ENCODE measurements at places on chromosomes 16 and 17.

DNA sequence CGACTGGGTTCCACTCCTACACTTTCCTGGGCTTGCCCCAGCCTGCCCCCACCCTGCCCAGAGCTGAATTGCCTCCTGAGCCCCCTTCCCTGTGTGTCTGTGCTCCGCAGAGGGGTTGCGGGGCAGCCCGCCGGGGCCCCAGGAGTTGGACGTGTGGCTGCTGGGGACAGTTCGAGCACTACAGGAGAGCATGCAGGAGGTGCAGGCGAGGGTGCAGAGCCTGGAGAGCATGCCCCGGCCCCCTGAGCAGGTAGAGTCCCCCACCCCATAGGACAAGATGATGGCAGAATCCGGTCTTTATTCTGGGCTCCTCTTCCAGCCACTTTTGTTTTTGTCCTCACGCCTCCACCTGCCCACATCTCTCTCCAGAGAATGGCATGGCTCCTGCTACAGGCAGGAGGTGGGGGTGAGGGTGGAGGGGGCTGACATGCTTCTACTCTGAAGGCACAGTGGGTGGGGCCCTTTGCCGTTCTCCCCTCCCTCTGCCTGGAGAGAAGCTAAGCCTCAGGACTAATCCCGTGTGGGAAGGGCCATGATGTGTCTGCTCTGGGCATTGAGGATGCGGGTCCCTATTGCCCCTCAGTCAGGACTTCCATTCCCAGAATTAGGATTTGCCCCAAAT is 3.5 kb downstream of the ACBD4 start:
- no peak for DNase-seq

DNA sequence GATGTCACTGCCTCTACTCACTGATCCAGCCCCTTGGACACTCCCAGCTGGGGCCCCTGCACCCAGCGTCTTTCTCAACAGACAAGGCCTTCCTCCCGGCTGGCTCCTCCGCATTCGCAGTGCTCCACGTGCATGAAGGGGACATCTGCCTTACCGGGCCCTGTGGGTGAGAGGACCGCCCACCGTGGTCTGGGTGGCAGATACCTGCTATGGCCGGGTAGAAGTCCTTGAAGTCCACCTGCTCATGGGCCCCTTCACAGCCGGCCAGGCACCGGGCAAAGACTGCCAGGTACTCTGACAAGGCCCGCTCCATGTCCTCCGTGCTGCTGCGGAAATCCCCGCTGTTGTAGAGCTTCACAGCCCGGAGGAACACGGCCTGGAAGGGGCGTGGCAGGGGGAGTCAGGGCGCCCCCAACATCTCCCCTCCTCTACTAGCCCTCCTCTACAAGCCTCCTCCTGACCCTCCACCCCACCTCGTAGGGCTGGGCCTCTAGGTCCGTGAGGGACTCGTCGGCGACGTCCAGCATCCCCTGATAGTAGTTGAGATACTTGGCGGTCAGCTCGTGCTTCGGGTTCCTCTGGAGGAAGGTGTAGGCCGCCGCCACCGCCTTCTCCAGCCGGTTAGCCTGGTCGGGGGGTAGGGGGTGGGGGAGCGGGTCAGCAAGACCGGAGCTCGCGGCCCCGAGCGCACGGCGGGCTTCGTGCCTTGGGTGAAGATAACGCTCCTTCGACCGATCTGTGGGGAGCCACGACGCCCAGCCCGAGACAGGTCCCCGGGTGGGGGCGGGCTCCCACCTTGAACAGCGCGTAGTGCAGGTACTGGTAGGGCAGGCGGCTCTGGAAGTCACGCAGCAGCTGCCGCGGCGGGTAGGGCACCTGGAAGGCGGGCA is 845 bp downstream of the P3H4 start:
- DNase-seq, result no peak

DNA sequence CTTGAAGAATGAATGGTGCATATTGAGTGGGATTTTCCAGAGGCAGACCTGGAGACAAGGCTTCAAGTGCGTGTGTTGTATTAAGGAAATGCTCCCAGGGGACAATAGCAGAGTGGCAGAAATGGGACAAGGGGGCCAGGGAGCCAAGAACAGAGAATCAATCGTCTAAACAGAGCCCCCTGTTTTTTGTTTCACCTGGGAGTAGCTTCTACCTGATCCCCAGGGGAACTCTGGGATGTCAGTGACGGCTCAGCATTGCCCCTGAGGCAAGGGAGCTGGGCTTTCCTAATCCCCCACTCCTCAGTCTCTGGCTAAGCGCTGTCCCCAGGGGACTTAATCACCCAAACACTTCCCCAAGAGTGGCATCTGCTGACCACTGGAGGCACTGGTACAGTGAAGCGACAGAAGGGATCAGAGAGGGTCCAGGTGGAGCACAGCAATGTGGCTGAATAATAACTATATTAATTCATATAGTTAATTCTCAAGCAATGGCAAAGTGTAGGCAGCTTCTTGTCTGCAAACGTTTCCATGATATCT is 35.7 kb upstream of the C16orf78 start:
- no peak for DNase-seq

GRCh38 chr17:82320956-82321927 is 3.8 kb upstream of the CD7 start:
- DNase-seq, result no peak

DNA sequence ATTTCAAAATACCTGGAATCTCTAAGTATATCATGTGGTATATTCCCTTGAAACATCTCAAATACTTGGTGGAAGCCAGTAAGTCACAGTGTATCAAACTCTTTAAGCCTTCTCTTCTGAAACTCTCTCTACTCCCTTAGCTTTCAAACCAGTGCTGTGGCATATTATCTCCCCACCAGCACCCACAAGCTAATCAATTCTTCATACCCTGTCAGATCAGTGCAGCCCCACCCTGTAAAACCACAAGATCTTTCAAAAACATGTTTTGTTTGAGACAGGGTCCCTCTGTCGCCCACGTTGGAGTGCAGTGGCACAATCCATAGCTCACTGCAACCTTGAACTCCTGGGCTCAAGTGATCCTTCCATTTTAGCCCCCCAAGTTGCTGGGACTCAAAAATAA is 91.6 kb upstream of the C17orf78 start:
- no peak for DNase-seq

DNA sequence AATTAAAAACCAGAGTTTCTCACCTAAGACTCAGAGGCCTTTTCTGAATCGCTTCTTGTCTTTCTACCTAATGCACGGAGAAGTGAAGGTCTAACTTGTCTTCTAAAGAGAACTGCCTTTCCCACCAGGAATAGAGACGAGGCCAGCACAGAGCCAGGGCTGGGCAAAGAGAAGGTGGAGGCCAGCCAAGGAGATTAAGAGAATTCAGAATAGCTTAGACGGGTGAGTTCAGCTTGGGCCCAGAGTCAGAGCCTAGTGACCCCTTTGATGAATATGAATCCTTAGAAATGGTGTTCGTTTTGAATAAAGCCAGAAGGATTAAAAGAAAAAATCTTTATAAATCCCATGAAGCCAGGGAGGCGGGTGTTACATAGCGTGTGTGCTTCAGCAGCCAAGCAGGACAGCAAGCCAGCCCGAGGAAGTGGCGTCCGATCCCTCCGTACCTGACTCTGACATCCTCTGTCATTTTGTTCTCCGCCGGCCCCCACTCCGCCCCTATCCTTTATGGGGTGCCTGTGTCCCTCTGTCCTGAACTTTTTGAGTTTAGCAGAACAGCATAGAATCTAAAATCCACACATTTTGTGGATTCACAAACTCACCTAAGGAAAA is 7.4 kb downstream of the GSG1L2 start:
- DNase-seq, result no peak

GRCh38 chr17:34178092-34178491 is 77.0 kb upstream of the CCL2 start:
- DNase-seq, result no peak

- DNase-seq, result no peak
These were observed 16.5 kb downstream of the AP1G1 start for GRCh38 chr16:71792176-71792575.

DNA sequence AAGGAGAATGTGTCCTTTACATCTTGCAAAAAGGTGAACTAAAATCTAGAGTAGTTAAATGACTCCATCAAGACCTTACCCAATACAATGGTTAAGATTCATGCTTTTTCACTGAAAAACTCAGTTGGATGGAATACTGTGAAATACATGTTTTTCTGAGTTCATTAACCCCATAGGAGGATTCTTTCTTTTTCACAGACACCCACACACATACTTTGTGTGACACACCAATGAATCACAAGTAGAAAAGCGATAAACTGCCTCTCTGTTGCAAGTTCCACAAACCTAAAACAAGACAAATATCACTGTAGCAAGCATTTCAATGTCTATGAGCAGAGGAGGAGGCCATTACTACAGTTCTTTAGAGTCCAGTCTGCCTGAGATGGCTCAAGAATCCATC is 258.8 kb upstream of the CDH5 start:
- DNase-seq, result no peak

DNA sequence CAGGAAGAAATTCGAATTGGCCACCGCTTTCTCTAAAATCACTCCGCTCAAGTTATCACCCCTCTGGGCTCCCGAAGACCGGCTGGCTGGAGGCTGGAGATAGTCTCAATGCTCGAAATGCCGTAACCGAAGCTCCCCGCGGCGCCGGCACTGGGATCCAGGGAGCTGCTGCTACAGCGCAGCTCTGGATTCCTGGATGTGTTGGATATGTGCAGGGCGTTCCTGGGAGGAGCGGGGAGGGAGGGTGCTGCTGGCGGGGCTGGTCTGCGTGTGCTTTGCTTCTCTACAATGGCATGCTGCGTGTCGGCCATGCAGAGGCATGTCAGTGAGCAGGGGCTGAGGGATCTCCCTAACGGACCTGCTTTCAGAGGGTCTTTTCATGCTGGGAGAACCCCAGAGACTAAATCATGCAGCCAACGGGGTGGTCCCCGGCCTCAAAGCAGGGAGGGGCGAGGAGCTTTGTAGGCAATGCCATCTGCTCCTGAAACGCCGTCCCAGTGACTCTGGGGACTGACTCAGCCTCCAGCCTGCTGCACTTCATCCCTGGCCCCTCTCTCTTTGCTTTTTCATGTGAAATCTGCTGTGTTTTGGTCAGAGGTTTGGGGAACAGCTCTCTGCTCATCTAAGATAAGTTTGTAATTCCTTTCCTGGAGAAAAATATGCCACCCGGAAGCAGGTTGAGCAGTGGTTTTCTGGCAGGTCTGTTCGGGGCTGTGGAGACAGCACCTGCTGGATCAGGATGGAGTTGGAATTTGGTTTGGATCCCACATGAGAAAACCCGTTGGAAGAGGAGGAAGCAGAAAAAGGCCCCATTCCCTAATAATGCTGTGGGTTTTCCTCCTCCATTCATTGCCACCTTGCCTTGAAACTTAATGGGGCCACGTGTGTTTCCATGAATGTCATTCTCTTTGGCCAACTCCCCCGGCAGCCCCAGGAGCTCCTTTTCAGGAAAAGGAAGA is 311.4 kb downstream of the SEC14L1 start:
- DNase-seq, result peak; percentile 81

- DNase-seq, result peak; percentile 36
These were observed 64.4 kb upstream of the DNAJA2 start for GRCh38 chr16:47037746-47038458.

GRCh38 chr16:27287051-27287811 is 18.7 kb upstream of the NSMCE1 start:
- DNase-seq, result no peak

DNA sequence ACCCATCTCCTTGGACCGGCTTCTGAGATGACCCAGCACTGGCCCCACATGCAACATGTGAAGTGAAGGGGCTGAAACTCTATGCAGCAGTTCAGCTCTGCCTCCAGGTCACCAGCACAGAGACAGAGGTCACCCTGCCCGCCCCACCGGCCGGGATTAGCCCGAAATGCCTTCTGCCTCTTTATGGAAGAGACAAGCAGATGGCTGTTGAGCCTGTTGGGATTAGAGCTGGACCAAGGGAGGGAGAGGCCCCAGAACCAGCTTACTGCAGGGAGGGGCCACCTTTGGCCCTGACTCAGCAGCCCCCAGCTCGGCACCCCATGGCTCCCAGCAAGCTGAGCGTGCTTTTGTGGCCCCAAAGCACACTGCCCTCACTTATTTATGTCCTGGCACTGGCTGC is 5.7 kb downstream of the AIPL1 start:
- DNase-seq, result no peak

DNA sequence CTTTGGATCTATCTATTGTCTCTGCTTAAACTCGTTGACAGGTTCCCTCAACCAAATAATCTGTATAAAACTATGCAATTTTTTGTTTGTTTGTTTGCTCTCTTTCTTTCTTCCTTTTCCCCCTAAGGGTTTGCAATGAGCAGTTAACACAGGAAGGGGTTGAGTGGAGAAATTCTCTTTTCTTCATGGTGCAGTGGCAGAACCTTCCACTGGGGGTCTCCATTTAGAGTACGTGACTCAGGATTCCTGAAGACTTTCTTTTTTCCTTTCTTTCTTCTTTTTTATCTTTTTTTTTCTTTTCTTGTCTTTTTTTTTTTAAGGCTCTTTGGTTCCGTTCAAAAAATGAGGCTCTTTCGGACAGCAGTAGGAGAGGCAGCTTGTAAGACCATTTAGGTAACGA is 19.5 kb upstream of the RBFOX1 start:
- no peak for DNase-seq

DNA sequence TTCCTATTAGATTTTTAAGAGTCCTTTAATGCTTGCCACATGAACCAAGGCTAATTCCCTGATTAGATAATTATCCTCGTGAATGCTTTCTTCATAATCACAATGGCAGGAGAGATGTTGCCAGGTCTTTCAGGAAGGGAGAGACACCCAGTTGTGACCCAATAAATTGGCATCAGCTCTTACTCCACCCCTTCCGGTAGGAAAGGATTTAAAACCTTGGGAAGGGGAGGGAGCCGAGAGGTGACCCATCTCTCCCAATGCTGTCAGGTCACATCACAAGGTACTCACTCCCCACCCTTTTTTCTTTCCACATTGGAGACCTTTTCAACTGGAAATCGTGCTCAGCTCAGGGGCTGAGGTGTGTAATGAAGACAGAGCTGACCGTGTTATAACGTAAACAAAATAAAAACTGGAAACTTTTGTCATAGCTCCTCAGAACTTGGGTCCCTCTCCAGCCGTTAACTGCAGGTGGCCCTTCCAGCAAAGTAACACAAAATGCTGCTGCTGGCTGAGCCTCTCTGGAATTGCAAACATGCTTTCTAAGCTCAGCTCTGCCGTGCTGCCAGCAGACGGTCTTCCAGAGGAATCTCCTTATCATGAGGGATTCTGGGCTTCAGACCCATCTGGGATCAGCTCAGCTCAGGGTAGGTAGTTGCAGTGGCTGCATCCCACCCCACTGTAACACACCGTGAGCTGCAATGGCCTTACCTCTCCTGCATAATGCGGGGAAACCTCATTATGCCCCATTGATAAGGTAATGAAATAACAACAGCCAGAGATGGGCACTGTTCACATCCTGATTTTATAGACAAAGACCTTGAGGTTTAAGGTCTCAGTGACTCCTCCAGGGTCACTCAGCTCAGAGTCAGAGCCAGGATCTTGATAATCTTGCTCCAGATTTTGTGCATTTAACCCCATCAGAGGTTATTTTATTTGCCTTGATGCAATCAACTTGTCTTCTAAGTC is 15.6 kb downstream of the TMEM100 start:
- DNase-seq, result no peak

- DNase-seq, result peak; percentile 66
These were observed 102.2 kb downstream of the HIC1 start for GRCh38 chr17:2157081-2157480.

GRCh38 chr16:25219070-25219737 is 2.5 kb downstream of the AQP8 start:
- DNase-seq, result no peak

Data from skin of body (tissue), 3 donors.